ENCODE measurements at places on chromosomes 4 and X.

DNA sequence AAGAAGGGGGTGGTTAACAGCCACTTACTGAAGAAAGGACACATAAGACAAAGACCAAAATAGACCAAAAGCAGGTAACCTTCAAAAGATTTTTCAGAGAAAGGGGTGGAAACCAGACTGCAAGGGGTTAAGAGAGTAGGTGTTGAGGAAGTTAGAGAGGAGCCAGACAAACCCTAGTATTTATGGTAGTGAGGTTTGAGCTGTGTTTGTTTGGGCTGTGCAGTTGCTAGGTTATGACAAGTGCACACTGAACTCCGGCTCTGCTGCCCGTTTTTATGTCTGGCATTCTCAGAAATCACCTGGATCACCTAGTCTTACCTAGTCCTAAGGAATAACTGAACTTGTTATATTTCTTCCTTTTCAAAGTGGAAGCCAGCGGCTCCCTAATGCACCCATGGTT, 22.9 kb upstream of the G3BP2 start:
- DNase-seq, result no peak

DNA sequence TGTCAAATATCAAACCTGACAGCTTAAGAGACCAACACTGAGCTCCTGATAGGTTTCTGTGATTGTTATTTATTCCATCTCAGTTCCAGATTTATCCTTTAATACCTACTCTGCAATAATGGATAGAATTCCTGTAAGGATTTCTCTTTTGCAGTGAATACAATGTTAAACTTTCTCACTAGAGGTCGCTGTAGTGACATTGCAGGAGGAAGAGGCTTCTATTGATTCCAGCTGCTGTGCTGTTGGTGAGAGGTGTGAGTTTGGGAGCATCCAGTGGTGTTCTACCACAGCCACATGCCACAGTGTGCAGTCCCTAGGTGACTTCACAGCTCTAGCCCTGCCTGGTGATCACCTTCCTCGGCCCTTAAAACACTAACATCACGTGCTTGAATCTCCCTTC, 34.6 kb upstream of the DCAF8L2 start:
- no peak for DNase-seq

DNA sequence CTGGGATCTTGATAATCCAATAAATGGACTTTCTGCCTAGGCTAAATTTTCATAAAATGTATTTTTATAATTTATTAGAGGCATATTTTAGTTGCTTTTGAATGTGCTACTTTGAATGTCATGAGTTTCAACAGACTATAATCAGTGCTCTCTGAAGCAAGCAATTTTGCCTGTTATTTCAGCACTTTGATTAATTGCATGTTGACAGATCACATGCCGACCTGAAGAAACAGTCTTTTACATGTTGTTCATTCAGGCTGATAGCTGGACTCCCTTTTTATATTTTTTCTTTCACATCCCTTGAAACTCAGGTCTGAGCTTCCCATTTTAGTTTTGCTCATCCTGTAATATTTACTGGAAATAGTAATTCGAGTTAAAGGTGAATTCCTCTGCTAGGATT, 341.0 kb downstream of the NAP1L3 start:
- DNase-seq, result no peak

DNA sequence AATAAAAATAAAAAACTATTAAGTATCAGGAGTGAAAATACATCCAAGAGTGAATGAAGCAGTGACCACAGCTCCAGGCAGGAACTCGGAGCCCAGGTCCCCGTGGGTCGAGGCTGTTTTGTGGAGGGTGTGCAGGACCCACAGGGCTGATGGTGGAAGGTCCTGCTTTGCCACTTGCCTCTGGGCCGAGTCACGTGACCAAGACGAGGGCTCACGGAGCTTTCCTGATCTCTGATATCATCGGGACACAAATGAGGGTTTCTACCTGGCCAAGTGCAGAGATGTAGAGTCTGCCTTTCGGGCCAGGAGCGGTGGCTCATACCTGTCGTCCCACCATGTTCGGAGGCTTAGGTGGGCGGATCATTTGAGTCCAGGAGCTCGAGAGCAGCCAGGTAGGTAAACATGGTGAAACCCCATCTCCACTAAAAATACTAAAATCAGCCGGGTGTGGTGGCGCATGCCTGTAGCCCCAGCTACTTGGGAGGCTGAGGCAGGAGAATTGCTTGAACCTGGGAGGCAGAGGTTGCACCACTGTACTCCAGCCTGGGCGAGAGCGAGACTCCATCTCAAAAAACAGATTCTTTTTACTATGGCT, 7.2 kb downstream of the SLC25A6 start:
- no peak for DNase-seq

- no peak for DNase-seq
These were observed 155.5 kb downstream of the INPP4B start for GRCh38 chr4:142690406-142691163.

GRCh38 chr4:110501826-110502225, 25.9 kb downstream of the ENPEP start:
- no peak for DNase-seq

GRCh38 chr4:157591245-157591644, 370.7 kb downstream of the GRIA2 start:
- DNase-seq, result no peak

DNA sequence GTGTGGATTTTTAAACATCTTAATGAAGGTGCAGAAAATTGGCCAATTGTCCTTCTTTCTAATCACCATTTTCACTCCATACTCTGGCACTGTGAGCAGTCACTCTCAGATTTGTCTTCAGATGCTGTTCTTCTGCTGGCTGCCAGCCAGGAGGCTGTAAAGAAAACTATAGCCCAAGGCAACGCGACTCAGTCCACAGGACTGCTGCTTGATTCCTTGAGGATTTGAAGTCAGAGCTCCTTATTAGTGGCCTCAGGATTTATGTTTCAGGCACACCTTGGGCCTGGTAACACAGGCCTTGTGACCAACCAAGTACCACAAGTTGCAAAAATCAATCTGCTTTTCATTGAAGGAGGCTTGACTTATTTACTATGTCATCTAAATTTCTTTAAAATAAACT, 342.6 kb downstream of the GPM6A start:
- DNase-seq, result no peak

DNA sequence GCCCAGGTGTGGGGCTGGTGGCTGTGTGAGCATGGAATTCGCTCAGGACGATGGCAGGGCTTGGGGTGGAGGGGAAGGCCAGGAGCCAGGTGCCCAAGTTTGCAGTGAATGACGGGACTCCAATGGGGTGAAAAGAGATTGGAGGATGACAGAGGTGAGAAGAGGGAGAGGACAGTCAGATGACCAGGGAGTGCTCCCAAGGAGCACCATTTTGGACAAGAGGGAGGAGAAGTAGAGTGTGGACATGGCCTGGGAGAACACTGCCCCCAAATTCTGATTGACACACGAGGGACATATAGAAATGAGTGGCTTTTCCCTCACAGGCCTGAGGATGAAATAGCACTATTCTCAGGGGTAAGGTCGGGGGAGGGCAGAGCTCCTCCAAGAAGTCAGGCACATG, 6.7 kb downstream of the MRFAP1 start:
- no peak for DNase-seq

- DNase-seq, result no peak
These were observed 157.3 kb downstream of the AASDH start for GRCh38 chr4:56229947-56230346.

DNA sequence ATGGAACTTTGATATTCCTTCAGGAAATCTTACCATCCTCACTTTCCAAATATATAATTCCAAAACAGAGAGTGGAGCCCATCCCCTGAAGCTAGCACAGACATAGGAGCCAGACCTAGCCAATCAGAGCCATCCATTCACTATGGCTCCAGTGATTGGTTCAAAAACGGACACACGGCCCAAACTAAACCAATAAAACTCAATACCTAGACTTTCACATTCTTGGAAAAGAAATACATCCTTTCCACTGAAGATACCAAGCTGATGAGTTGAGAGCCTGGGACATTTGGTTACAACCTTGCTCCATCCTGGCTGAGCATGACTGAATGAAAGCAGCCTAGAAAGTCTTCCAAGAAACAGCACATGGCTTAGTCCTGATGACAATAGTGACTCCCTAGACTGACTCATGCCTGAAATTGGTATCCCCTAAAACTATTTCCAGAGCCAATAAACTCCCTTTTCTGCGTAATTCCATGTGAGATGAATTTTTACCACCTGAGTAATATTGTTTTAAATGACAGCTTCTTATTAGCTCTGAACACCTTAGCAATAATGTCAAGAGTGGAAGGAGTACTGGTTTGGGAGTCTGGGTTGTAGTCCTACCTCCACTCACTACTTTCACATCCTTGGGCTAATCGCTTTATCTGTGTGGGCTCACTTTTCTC, 189.6 kb upstream of the LNX1 start:
- no peak for DNase-seq

DNA sequence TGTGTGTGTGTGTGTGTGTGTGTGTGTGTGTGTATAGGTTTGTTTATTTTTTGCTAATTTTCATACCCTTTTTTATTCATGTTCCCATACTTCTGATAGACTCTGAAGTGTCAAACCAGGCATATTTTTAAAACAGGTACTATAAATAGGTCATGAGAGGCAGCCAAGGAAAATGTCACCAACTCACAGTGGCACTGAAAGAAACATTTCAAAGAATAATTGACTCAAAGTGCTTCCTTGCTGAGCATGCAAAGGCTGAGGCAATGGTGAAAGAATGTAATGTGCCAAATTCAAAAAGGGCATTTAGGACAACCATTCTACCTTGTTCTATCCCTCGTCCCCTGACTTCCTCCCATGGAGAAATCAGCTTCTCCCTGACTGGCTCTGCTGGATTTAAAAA, 95.5 kb downstream of the EIF4E start:
- no peak for DNase-seq

GRCh38 chrX:88886908-88887307, 139.9 kb downstream of the CPXCR1 start:
- DNase-seq, result no peak

DNA sequence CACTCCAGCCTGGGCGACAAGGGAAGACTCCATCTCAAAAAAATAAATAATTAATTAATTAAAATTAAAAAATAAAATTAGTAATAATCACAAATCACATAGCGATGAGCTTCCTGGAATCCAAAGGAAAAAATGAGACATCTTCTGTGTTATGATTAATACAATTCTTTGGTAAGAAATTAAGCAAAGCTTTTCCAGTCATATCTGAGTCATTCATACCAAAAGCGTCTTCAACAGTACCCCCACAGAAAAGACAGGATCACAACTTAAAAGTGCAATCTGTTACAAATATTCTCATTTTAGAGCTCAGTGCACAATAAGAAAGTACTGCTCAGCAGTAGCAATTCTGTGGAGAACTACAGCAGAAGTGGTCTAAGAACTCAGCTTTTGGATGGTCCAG, 168.5 kb upstream of the MXRA5 start:
- DNase-seq, result no peak

GRCh38 chr4:20337261-20337664, 85.6 kb downstream of the SLIT2 start:
- no peak for DNase-seq

DNA sequence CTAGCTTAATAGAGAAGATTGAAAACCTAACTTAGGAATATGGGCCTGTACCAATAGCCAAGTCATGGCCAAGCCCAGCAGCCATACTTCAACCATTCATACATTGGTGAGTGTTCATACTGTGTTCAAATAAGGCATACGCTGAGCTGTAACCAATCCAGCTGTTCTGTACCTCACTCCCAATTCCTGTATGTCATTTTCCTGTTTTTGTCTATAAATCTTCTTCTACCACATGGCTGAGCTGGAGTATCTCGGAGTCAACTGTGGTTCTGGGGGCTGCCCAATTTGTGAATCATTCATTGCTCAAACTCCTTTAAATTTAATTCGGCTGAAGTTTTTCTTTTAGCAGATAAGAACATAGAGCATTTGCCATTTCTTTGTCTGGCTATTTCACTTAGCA, 195.3 kb upstream of the ANKRD50 start:
- no peak for DNase-seq

GRCh38 chrX:39063037-39063436, 261.8 kb downstream of the MID1IP1 start:
- no peak for DNase-seq

DNA sequence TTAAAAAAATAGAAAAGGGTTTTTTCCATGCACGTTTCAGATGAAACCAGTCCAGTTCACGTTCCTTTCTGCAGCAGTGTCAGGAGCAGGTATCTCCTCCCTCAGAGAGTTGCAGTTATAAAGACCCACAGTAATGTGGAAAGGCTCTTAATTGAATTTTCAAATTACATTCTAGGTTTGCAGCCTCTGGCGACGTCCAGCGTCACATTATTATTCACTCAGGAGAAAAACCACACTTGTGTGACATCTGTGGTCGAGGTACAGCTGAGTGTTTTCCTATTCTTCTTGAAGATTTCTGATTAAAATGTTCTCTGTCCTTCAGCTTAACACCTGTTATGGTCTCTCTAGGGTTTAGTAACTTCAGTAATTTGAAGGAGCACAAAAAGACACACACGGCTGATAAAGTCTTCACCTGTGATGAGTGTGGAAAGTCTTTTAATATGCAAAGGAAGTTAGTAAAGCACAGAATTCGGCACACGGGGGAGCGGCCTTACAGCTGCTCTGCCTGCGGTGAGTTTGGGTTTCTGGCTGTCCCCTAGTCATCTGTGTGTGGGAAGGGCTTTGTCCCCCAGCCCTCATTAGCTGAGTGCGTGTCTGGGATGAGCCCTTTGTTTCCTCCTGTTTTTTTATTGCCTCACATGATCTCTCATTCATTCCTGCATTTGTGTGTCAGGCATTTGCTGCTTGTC, 25.6 kb downstream of the ZBTB49 start:
- DNase-seq, result no peak

Data from stimulated activated CD8-positive, alpha-beta memory T cell treated with anti-CD3 and anti-CD28 coated beads, Interleukin-4, amount 100 ng/mL, for 1 hour (primary cell).